Sigmoid colon (tissue), 7 donors: ENCODE measurements at places on chromosomes 6 and 20. TPM values are rescaled to one million over a fixed set of nuclear protein-coding genes. Genes with fewer than 3 reads are reported as not detected.
A peak's percentile ranks its signal among the peaks of the same experiment; 100 is the strongest.

DNA sequence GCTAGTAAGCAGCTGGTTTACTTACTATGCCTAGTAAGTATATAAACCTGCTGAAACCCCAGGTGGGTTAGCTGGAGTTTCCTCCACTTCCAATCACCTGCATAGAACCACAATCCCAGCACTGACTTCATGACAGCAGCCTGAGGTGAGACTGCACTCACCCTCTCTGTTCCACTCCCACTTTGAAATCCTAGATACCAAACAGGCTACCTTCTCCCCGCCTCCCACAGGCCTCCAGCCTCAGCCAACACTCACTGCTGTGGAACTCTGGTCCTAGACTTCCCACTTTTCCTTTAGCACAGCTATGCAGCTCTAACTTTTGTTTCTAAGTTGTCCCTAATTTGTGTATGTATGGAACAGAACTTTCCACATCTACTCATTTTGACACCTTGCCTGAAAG is 149.7 kb upstream of the ARID1B start:
- H3K27ac ChIP-seq = no peak overlapping the region
- H3K36me3 ChIP-seq = no peaks in the 10 kb centered on the region
- no peaks in the 10 kb centered on the region for H3K27me3 ChIP-seq

GRCh38 chr6:53910834-53911233 is 116.0 kb downstream of the LRRC1 start:
- no peak for DNase-seq
- H3K4me1 ChIP-seq = peaks cover 5% of the 10 kb centered on the region
- no peak overlapping the region for H3K4me3 ChIP-seq
- H3K36me3 ChIP-seq = peaks cover 31% of the 10 kb centered on the region

DNA sequence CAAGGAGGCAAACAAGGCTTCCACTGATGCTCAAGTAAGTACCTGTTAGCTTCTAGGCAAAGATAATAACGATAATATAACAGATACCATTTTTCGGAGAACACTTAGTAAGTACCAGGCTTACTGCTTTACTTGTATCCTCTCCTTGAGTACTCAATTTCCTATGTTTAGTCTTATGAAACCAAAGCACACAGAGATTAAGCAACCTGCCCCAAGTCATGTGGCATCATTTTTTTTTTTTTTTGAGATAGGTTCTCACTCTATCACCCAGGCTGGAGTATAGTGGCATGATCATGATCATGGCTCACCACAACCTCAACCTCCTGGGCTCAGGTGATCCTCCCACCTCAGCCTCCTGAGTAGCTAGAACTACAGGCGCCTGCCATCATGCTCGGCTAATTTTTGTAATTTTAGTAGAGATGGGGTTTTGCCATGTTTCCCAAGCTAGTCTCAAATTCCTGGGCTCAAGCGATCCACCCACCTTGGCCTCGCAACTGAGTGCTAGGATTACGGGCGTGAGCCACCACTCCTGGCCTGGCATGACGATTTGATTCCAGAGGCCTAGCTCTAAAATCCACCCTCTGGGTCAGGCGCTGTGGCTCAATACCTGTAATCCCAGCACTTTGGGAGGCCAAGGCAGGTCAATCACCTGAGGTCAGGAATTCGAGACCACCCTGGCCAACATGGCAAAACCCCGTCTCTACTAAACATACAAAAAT is 14.0 kb downstream of the SPAG4 start:
- no peaks in the 10 kb centered on the region for H3K27me3 ChIP-seq
- H3K4me1 ChIP-seq = no peaks in the 10 kb centered on the region
- no peak for DNase-seq
- peaks cover 19% of the 10 kb centered on the region for H3K36me3 ChIP-seq
- no peak overlapping the region for H3K4me3 ChIP-seq

GRCh38 chr6:153962555-153962954 is 76.5 kb upstream of the OPRM1 start:
- no peak overlapping the region for H3K27ac ChIP-seq
- H3K4me3 ChIP-seq = no peak overlapping the region
- DNase-seq = no peak
- peaks cover 6% of the 10 kb centered on the region for H3K4me1 ChIP-seq
- no peaks in the 10 kb centered on the region for H3K27me3 ChIP-seq

GRCh38 chr20:37524859-37525708 is 2.6 kb downstream of the BLCAP start:
- DNase-seq = no peak
- no peaks in the 10 kb centered on the region for H3K36me3 ChIP-seq
- peak overlapping the region; percentile 99 for H3K4me3 ChIP-seq
- H3K27me3 ChIP-seq = no peaks in the 10 kb centered on the region
- H3K4me1 ChIP-seq = no peaks in the 10 kb centered on the region

DNA sequence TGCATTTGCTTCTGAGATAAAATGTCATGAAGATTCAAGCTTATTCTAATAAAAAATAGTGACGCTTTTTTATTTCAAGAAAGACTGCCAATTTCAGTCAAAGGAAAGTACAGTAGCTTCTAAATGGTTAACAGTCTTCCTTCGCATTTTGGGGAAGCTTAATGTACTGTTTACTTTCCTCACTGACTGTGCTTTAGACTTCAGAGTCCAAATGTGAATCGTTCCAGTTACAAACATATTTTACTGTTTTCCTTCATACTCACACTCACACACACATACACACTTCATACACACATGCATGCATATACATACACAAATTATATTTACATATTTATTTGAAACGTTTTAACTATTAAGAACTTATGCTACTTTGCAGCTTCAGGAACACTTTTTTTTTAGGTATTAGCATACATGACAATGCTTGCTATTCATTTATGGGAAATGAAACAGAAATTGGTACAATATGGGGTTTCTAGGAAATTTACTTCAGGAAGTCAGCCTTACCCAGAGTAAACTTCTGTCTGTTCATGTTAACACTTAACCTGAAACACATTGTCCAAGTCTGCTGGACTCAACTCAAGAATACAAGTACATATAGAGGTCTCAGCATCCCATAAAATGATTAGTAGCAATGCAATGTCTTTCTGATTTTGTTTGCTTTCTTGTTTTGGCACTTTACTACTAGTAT is 145.4 kb downstream of the RPS12 start:
- H3K36me3 ChIP-seq = no peaks in the 10 kb centered on the region
- no peak for DNase-seq
- H3K27me3 ChIP-seq = no peaks in the 10 kb centered on the region
- H3K27ac ChIP-seq = no peak overlapping the region
- no peaks in the 10 kb centered on the region for H3K4me1 ChIP-seq

DNA sequence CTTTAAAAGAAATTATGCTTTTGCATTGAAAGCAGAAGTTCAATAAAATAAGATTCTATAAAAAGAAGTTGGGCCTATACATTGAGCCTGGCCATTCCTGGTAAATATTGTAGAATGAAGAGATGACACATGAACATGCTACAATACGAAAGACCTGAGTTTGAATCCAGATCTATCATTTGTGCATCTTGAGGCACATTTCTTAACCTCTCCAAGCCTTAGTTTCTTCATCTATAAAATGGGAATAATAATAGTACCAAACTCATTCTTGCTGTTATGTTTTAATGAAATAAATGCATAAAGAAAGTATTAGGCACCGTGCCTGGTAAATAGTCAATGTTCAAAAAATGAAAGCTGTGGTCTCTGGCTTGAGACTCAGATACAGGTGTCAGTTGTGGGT is 76.9 kb upstream of the PHACTR2 start:
- no peaks in the 10 kb centered on the region for H3K36me3 ChIP-seq
- no peak overlapping the region for H3K27ac ChIP-seq
- H3K4me3 ChIP-seq = no peak overlapping the region
- H3K4me1 ChIP-seq = no peaks in the 10 kb centered on the region
- H3K27me3 ChIP-seq = no peaks in the 10 kb centered on the region

DNA sequence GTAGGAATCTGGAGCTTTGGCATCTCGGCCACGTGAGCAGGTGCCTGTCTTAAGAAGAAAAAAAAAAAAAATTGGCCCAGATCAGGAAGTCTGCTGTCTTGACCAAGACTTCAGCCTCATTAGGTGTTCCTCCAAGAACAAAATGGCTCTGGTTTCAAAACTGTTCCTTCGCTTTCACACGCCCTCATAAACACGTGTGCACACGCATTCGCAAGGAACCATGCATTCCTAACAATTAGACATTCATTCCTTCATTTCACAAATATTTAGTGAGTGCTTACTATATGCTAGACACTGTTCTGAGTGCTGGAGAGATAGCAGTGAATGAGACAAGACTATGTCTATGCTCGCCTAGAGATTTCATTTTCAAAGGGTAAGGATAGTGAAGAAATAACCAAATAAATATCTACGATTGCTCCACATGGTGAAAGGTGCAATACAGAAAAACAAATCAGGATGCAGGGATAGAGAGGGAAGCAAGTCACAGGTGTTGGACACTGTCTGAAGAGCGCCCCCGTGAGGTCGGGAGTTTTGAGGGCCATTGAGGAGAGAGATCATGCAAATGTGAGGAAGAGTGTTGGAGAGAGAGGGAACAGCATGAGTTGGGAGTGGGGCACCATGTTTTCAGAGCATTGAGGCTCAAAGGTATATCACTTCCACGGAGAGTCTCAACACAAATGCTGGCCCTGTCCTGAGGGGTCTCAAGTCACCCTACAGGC is 53.3 kb downstream of the CCDC170 start:
- H3K4me3 ChIP-seq = no peak overlapping the region
- H3K27me3 ChIP-seq = no peaks in the 10 kb centered on the region
- H3K4me1 ChIP-seq = no peaks in the 10 kb centered on the region
- no peak for DNase-seq
- H3K27ac ChIP-seq = no peak overlapping the region

DNA sequence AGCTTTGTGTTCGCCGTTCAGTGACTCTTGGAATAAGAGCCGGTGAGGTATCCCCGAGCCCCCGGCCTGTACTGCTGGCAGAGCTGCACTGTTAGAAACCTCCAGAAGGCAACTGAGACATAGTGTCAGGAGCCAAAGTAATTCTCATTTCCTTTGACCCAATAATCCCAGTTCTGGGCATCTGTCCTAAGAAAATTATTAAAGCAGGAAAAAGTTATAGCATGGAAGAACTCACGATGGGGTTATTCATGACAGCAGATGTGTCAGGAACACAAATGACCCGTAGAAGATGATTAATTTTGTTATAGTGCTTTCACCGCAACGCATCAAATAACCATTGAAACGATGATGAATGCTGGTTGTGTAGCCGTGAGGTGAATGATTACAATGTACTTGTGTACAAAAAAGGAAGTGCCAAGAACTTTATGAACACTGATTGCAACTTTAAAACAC is 20.3 kb downstream of the CYP21A2 start:
- H3K27ac ChIP-seq = peak overlapping the region; percentile 55
- DNase-seq = no peak
- no peaks in the 10 kb centered on the region for H3K27me3 ChIP-seq
- H3K36me3 ChIP-seq = peaks cover 6% of the 10 kb centered on the region
- H3K4me1 ChIP-seq = no peaks in the 10 kb centered on the region
- H3K4me3 ChIP-seq = no peak overlapping the region

IP6K3 gene
- 6.7 TPM for total RNA-seq

LGSN gene
- not detected for total RNA-seq

POPDC3 gene
- 0.83 TPM for total RNA-seq

SYNCRIP gene
- total RNA-seq = 77.5 TPM

IRF4 gene
- total RNA-seq = 0.33 TPM

HLA-DQA2 gene
- not detected for total RNA-seq

SDHAF4 gene
- 6.4 TPM for total RNA-seq

TULP1 gene
- total RNA-seq = not detected

WTAP gene
- total RNA-seq = 93.8 TPM
